NCI-H2107 (cell line): ENCODE measurements at places on chromosomes 7 and 10.

DNA sequence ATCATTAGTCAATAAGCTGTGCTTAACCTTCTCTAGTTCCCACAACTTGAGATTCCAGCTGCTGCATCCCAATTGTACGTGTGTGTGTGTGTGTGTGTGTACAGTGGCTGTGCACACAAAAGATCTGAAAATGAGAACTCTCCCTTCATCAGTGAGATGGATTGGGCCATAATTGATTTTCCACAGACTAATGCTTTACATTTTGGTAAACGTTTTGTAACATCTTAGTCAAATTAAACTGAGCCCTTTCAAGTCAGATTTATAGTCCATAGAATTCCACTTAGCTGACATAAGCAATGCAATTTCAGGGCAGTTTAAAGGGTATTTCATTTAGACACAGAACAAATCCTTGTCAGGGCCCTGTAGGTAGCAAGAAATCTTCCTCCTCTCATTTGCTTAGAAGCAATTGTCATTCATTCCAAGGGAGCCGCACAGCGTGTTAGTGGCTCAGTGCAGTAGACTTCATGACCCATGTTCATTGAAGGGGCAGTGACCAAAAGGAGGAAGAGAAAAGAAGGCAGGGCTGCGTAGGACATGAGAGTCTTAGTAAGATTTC is 1123.5 kb upstream of the AUTS2 start:
- no peak for DNase-seq

- DNase-seq: no peak
Measured at GRCh38 chr10:17237915-17238444, 9.9 kb downstream of the VIM start.

GRCh38 chr10:60335708-60336107 is 54.0 kb downstream of the ANK3 start:
- DNase-seq: no peak

DNA sequence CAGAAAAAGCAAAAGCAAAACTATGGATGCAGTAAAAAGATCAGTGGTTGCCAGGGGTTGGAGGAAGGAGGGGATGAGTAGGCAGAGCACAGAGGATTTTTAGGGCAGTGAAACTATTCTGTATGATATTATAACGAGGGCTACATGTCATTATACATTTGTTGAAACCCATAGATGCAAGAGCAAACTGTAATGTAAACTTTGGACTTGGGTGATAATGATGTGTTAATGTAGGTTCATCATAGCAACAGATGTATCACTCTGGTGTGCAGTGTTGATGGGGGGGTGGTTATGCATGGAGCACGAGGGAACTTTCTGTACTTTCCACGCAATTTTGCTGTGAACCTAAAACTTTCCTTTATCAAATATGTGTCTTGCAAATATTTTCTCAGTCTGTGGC is 23.2 kb downstream of the SLK start:
- DNase-seq: no peak

DNA sequence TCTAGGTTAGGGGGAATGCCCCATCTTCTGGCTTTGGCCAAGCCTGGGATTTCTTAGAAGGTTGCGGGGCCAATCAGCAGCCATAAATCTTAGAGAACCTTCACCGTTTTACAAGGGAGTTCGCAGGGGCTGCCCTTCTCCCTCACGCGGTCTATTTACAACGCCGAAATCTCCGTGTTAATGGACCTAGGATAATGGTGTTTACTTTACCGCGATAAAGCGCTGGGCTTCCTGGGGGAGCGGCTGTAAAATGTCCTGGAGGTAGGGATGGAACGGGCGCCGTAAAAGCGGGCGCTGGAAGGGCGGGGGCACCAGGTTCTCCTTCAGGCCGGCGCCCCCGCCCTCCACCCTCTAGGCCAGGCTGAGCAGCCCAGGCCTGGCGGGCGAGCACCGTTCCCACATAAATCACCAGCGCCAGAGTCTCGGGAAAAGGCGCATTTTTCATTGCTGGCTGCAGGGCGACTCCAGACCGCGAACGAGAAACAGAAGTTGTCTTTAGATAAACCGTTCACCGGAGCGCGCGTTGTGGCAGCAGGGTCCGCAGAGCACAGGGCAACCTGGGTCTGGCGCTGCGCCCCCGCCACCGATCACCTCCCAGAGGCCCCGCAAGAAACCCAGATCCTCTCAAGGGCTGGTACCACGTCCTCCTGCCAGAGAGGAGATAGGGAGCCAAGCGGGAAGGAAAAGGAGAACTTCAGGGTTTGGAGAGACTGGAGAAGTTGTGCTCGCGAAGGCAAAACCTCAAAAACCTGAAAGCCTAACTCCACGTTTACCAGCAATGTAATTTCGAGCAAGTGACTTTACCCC is 12.5 kb upstream of the NKX2-3 start:
- DNase-seq: no peak

- no peak for DNase-seq
Measured at GRCh38 chr7:18179093-18179492, 151.4 kb upstream of the PRPS1L1 start.

DNA sequence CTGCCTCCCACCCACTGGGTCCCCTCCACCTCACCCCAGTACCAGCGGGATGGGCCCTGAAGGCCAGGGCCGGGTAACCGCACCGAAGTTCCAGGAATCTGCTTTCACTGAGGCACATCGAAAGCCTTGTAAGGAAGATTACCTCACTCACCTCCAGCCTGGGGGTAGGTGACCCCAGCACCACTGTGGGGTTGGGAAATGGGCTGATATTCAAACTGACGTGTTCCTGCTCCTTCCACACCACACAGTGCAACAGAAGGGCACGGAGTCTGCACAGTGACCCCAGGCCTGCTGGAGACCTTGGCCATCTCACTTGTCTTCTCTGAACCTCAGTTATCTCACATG is 29.8 kb downstream of the NPS start:
- no peak for DNase-seq

DNA sequence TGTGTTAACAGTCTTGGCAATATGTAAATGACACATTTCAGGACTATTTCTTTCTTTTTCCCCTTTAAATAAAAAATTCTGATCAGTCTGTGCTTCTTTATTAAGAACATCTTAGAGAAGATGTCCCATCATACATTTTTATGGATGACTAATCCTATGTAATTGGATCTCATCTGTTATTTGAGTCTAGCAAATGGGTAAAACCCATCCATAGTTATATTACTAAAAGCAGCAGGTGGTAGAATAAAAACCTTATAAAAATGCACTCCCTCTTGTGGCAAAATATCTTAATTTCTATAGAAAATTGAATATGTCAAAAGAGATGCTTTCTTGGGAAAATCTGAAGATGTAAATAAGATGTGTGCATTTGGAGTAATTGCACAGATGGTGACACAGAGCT is 35.3 kb downstream of the TRRAP start:
- no peak for DNase-seq

DNA sequence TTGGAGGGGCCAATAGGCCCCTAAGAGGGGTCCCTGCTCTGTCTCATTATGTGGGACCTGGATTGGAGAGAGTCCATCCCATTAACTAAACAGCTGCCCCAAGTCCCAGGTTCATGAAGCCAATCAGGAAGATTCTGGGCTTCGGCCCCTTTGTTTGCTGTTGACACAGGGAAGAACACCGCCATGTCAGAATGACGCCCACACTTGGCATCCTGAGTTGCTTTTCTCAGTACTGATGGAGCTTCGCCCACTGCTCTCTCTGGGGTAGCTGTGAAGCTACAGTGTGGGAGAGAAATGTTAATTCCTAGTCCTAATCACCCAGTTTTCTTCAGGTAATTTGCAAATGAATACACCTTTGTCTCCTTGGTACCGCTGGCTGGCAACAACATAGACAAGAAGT is 264.7 kb downstream of the GLRX3 start:
- DNase-seq: no peak

GRCh38 chr10:36003688-36004087 is 361.6 kb upstream of the FZD8 start:
- DNase-seq: no peak

DNA sequence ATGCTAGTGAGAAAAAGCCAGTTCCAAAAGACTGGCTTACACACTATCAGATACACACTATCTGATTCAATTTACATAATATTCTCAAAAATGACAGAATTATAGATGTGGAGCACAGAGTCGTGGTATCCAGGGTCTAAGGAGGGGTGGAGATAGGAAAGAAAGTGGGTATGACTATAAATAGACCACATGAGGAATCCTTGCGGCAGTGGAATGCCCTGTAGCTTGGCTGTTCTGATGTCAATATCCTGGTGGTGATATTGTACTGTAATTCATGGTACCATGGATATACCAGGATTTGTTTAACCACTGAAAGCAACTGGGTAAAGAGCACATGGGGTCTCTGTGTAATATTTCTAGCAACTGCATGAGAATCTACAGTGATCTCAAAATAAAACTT is 67.7 kb upstream of the TMEM72 start:
- DNase-seq: no peak

- DNase-seq: no peak
Measured at GRCh38 chr7:87003872-87004798, 55.3 kb downstream of the ELAPOR2 start.

DNA sequence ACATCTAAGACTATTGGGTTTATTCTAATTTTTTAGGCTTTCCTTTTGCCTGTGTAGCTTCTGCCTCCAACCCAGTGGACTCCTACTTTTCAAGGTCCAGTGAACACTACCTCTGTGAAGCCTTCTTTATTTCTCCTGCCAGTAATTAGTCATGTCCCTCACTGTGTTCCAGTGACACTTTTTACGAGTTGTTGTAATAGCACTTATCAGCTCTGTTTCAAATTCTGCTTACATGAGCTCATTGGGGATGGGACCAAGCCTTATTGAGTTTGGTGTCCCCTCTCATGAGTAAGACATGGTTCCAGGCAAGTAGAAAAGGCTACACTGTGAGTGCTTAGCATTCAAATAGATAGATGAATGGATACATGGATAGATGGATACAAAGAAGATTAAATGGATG is 184.6 kb downstream of the HIBADH start:
- DNase-seq: no peak

DNA sequence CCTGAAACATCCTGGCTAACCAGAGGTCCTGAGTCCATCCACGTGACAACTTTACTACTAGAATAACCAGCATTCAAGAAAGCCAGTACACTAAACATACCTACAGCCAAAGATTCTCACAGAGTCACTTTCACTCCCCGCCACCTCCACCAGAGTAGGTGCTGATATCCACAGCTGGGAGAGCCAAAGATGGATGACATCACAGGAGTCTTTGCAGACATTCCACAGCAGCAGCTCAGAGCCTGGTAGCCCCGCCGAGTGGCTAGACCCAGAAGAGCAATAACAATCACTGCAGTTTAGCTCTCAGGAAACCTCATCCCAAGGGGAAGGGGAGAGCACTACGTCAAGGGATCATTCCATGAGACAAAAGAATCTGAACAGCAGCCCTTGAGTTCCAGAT is 13.5 kb upstream of the ADAM22 start:
- no peak for DNase-seq

DNA sequence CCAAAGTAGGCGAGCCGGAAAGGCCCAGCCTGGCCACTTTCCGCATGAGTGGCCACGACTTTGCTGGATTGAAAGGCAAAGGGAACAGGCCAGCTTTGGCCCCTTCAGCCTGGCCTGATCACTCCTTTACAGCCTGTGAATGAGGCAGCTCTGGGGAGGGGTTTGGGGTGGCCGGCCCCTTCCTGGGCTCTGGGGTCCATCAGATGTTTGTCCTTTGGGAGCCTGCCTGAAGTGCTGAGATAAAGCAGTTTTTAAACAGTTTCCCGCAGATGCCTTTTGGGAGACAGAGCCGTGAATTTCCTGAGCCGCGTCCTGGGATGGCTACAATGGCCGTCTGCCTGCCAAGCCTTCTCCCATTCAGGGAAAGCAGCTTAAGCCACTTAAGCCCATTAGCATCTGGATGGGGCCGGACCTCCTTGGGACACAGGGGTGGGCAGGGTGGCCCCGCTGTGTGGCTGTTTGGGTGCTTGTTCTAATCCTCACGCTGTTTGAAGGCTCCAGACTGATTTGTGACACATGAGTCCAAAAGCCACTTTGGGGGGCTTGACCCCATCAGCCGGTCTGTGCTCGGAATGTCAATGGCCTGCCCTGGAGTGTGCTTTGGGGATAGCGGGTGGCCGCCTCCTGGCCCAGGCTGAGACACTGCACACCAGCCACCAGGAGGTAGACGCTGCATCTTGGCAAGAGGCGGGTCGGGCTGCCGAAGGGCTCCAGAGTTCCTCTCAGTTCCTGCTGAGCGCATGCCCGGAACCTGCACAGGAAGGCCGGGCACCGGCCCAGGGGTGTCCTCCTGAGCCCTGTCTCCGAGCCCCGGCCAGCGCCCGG is 38.9 kb downstream of the NKX6-2 start:
- no peak for DNase-seq

- no peak for DNase-seq
Measured at GRCh38 chr7:2680256-2680655, 7.7 kb upstream of the AMZ1 start.

- DNase-seq: no peak
Measured at GRCh38 chr10:124478515-124478914, 16.9 kb downstream of the LHPP start.

DNA sequence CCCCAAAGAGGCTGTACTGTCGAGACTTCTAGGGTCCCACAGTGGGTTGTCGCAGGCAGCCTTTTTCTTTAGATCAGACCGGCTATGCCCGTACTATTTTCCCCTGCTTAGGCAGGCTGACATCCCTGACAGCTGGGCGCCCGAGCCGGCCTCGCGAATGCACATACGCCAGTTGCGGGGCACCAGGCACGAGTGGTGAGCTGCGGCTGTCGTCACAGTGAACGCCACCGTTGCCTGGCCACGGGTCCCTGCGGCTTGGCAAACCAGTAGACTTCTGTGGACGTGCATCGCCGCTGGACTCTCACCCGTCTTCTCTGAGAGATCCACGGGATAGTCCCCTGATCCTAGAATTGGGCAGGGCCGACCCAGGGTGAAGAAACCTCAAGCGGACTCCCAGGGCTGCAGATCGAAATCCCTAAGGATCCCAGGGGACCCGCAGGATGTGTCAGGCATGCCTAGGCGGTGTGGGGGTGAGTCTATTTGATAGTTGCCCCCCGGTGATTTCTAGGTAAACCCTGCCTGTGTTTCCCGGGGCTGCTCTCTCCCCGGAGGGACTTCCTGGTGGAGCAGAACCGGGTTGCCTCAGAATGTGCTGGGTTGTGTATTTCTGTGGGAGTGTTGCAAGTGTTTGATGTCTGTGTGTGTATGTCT is 33.0 kb upstream of the ZNF273 start:
- no peak for DNase-seq

DNA sequence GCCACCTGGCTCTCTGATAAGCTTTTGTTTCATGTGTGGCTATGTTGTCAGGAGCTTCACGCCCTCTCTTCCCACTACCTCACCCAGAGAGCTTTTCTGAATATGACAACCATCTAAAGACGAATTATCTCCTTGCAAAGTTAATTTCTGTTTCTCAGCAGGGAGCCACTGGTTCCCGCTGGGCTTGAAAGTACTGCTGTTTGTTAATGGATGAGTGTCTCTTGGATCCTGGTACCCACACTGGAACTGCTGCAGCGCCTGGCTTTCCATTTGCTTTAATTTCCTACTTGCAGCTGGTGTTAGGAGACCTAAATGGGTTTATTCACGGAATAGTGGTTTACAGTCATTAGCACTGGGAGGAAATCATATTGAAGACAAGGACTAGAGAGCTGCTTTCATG is 267.9 kb upstream of the LRGUK start:
- peak; percentile 69 for DNase-seq
